ENCODE measurements at places on chromosomes 4 and X. TPM values are rescaled to one million over a fixed set of nuclear protein-coding genes. Genes with fewer than 3 reads are reported as not detected.

TMEM192 gene
- 28.8 TPM for polyA plus RNA-seq

DNA sequence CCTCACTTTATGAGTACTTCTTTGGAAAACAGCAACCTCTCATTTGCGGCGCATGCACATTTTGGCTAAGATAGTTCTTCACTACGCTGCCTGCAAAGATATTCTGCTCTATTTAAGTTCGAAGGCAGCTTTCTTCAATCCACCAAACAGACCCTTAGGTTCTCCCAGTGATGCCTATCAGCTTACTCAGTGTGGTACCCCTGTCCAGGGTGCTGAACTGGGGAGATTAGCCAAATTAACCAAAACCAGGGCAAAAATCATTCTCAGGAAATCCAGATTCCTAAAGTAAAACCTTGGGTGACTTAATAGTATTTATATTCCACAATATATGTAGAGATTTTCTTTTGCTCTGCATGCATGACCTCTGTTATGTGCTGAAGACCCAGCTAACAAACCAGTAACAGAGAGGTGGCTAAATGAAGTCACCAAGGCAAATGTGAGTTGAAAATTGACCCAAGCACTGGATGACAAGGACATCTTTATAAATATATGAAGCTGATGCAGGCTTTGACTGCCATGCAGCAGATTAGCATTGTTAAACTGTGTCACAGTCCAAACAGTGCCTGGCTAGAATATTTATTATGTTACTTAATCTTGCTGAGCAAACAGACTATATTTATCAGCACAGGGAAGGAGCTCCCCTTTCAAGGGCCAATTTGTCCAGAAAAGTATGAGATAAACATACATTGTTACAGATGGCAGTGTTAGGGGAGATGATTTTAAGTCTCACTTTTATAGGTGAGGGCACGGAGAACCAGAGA lies 418.2 kb downstream of the STIM2 start:
- peak; percentile 68 for DNase-seq

DNA sequence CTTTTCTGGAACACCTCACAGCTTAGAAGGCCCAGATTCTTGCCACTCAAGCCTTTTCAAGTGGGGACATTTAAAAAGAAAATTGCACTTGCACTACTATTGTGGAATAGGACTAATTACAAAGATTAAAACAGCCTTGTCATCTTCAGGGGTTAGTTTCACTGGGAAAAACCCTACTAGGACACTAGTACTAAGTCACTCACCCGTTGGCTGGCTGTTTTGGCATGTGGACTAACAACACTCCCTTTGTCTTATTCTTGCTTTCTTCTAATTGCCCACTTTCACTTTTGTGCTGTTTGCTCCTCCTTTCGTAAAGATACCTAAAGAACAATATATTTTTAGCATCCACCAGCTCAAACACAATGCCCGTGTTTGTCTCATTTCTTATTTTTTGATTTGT lies 200.9 kb upstream of the MID1 start:
- no peak for DNase-seq

DNA sequence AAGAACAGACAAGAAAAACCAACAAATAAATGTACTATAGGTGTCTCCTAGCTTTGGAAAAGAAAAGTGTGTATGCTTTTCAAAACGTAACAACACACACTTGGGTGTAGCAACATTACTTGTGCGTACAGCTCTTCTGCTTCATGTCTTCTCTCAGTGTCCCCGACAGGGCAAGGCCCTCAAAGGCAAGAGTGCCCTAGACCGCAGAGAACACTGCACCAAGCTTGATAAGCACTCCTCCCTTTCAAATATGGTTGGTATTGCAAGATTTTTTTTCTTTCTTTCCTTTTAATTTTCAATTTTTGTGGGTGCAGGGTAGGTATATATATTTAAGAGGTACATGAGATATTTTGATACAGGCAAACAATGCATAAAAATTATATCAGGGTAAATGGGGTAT lies 106.8 kb downstream of the EIF4E start:
- DNase-seq: no peak

DNA sequence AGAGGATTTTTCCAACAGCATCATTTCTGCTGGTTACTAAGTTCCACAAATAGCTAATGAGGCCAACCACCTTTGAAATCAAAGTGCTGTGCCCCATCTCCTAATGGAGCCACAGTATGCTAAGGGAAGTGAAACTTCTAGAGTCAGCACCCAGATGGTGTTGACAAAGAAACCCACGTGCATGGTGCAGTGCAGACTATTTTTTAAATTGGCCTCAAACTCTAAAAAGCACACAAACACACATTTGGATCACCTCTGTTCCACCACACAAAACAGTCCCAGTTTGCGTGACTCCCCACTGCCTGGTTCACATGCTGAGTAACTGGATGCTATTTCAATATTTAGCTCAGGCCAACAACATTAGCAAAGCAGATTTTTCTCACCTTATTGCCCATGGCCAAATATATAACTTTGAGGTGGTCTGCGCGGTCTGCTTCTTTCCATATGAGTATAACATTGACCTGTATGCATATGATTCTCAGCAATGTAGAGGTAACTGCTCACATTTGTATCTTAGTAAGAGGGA lies 69.9 kb downstream of the AMELX start:
- no peak for DNase-seq

DNA sequence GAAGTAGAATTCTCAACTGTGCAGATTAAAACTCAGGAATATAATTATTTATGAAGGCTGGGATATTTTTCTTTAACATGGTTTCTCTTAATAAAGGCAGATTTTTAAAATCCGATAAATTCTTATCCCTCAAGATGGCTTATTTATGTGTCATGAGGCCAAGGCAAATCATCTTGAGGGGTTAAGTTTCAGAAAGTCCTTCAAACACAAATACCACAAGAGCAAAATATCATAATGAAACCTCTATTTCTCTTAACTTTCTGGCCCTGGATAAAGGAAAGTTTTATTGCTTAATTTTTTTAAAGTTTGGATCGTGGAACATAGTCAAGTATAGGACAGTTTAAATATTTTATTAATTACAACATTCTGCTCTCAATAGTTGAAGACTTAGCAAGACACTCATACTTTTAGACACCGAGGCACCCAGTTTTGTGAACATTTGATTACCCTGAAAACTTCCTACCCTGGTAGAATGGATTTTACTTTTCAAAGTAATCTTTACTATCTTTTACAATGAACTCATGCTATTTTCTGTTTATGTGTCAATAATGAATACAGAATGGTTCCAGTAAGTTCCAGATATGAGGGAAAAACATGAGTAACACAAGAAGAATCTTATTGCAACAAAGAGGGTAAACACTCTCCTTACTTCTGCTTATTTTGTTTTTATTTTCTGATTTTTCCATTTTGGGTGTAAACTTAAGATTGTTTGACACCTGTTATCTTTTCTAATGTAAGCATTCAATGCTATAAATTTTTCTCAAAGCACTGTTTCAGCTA lies 200.7 kb upstream of the IL15 start:
- DNase-seq: no peak

TMA16 gene
- 10.9 TPM for polyA plus RNA-seq

DNA sequence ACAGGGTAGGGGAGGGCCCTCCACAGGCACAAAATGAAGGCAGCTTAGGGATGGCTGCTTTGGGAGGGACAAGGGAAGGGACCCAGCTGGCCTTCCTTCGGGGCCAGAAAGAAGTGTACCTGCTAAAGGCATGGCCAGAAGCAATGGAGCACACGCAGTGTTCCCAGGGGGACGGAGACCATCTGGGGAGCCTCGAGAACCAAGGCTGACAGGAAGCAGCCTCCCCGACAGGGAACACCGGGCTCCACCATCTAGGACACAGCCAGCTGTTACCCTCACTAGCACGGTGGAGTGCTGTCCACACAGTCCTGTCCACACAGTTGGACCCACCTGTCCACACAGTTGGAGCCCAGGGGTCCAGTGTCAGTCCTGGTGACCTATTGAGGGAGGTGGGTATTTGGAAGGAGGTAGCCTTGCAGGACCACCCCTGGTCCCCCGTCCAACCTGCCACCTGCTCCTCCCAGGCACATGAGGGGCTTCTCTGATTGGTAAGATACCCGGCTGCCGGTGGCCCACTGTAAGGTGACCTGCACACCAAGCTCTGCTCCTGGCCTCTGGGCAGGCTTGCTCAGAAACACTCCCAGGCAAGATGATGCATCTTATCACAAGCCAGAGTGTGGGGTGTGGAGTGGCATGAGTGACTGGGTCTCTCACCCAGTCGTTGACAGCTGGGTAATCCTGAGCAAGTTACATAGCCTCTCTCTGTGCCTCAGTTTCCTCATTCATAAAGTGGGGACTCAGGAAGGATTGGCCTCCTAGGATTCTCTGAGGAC lies 20.5 kb upstream of the AFAP1 start:
- DNase-seq: no peak

GRCh38 chrX:112846187-112846586 lies 5.6 kb upstream of the AMOT start:
- DNase-seq: peak; percentile 42

DNA sequence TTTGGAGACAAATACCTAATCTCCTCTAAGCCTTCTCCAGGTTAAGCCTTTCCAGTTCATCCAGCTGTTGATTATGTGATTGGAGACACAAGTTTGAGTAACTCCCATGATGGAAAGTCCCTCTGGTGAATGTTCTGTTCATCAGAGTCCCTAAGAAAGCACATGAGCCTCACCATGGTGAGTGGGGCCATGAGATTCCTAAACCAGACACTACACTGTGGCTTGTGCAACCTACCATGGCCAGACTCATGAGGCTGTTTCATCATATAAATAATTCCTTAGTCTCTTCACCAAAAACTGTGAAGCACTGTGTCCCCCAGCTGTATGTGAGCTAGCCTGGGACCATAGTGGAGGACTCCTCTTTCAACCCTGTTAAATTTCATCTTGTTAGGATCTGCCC lies 14.4 kb downstream of the PKD2 start:
- peak; percentile 17 for DNase-seq

GRCh38 chr4:158912806-158913205 lies 144.0 kb downstream of the FNIP2 start:
- no peak for DNase-seq

RHOXF2 gene
- not detected for polyA plus RNA-seq

DNA sequence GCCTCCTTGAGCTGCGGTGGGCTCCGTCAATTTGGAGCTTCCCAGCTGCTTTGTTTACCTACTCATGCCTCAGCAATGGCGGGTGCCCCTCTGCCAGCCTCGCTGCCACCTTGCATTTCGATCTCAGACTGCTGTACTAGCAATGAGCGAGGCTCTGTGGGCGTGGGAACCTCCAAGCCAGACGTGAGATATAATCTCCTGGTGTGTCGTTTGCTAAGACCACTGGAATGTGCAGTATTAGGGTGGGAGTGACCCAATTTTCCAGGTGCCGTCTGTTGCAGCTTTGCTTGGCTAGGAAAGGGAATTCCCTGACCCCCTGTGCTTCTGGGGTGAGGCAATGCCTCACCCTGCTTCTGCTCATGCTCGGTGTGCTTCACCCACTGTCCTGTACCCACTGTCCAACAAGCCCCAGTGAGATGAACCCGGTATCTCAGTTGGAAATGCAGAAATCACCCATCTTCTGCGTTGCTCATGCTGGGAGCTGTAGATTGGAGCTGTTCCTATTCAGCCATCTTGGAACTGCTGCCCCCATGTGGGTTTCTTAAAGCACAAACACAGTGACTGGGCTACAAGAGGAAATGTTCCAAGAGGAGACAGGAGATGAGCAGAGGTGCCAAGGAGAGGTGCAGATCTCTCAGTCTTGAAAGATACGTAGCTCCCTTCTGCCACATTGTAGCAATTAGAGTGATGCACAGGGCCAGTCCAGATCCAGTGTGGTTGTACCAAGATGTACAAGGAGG lies 193.0 kb upstream of the IGFBP7 start:
- DNase-seq: no peak

GRCh38 chrX:39736216-39737211 lies 361.2 kb downstream of the BCOR start:
- DNase-seq: no peak

CDX4 gene
- not detected for polyA plus RNA-seq

DNA sequence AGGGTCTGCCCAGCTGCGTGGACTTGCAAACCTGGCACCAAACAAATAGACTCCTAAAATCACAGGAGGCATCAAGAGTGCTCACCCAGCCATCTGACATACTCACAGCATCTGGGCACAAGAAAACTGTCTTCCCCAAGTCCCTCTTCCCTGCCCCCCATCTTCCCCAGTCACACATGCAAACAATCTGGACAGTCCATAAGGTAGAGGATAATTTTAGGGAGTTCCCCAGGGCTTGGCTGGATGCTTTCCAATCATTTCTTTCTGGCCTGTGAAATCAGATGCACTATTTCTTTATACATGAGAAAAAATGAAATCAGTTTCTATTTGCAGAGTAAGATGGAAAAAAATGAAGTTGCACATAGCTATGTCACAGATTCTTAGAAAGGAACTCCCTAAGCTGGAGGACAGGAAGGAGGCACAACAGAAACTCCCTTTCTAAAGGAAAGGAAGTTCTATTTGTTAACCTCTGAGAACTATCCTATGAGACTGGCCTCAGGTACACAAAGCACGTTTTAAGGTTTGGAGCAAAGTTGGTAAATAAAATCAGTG lies 342.3 kb downstream of the HNRNPD start:
- DNase-seq: no peak

DNA sequence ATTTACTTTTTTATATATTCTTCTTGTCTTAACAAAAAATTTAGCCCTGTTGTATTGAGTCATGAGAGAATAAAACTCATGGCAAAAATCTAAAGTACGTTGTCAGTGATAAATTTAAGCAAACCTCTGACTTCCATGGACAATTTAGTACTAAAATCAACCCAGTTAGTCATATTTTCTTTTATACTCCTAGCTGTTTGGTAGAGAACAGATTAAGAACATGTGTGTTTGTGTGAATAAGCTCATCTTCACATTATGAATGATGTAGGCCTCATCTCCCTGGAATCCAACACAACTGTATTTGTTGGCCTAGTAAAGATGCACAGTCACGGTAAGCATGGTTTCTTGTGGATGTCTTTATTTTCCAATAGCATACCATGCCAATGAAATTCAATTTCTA lies 40.8 kb upstream of the FAM47B start:
- DNase-seq: no peak
